Stimulated activated memory B cell treated with anti-CD40 and anti-IgM and Interleukin-4, amounts not matched to agents 10 μg/mL and 1 μg/mL and 100 μg/mL, for 72 hours (primary cell): ENCODE measurements at places on chromosomes 3 and 15.

DNA sequence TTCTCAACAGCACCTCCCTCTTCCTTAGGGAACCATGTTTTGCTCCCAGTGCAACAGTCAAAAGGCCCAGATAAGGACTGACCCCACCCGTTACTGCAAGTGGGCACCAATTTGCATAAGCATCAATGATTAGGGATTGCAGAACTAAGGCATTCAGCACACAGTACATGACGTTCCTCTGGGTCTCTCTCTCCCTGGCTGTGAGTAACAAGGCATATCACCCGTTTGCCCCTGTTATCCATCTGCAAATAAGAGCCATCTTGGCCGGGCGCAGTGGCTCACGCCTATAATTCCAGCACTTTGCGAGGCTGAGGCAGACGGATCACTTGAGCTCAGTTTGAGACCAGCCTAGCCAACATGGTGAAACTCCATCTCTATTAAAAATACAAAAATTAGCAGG, 18.8 kb downstream of the MAGI1 start:
- H3K36me3 ChIP-seq = no peaks in the 10 kb centered on the region
- H3K27ac ChIP-seq = no peak overlapping the region
- H3K27me3 ChIP-seq = no peaks in the 10 kb centered on the region
- no peaks in the 10 kb centered on the region for H3K4me1 ChIP-seq
- ATAC-seq = no peak

- H3K36me3 ChIP-seq = peaks cover 31% of the 10 kb centered on the region
- peak within 1 kb of the TSS; percentile 96 for H3K27ac ChIP-seq
- peak; percentile 74 for ATAC-seq
- H3K27me3 ChIP-seq = no peaks in the 10 kb centered on the region
- peaks cover 84% of the 10 kb centered on the region for H3K4me1 ChIP-seq
Observed at GRCh38 chr15:74781431-74782258, at the start of gene CSK. CSK (plus strand) TSS chr15:74782080; CDS start chr15:74798298, 16,218 bp downstream.

GRCh38 chr3:122101646-122102045, 46.5 kb downstream of the CD86 start:
- peaks cover 13% of the 10 kb centered on the region for H3K36me3 ChIP-seq
- H3K27me3 ChIP-seq = no peaks in the 10 kb centered on the region
- H3K4me1 ChIP-seq = peaks cover 39% of the 10 kb centered on the region
- peak; percentile 42 for ATAC-seq
- no peak overlapping the region for H3K27ac ChIP-seq

GRCh38 chr15:64855205-64855975, 13.7 kb downstream of the PLEKHO2 start:
- no peak for ATAC-seq
- H3K36me3 ChIP-seq = peaks cover 79% of the 10 kb centered on the region
- peak overlapping the region; percentile 80 for H3K27ac ChIP-seq
- no peak overlapping the region for H3K4me3 ChIP-seq

DNA sequence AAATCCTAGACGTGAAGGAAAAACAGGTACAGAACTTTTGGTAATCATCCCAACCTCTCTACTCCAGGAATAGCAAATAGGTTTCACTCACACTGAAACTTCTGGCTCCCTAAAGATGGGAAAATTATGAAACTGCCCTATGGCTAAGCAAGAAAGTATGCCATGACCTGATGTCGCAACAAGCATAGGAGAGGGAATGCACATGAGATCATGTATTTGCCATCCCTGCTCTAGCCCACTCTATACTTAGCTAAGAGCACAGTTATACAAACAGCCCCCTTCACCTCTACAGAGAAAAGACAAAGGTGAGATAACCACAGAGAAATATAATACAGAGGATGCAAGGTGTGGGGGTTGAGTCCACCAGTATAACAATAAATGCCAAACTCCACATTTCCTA, 102.7 kb downstream of the TBC1D5 start:
- H3K4me3 ChIP-seq = no peak overlapping the region
- H3K27me3 ChIP-seq = no peaks in the 10 kb centered on the region
- H3K36me3 ChIP-seq = peaks cover 17% of the 10 kb centered on the region
- no peak for ATAC-seq
- peaks cover 42% of the 10 kb centered on the region for H3K4me1 ChIP-seq

- H3K27me3 ChIP-seq = no peaks in the 10 kb centered on the region
- no peak for ATAC-seq
Observed at GRCh38 chr15:63531586-63531985, 27.2 kb downstream of the USP3 start.

DNA sequence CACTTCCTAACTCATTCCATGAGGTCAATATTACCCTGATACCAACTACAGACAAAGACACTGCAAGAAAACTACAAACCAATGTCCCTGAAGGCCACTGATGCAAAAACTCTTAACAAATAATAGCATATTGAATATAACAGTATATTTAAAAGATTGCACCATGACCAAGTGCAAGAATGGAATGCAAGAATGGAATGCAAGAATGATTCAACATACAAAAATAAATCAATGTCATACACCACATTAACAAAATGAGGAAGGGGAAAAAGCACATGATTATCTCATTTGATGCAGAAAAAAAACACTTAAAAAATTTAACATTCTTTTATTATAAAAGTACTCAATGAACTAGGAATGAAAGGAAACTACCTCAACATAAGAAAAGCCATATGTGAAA, 463.1 kb upstream of the NECTIN3 start:
- no peak overlapping the region for H3K4me3 ChIP-seq
- H3K27me3 ChIP-seq = no peaks in the 10 kb centered on the region
- ATAC-seq = no peak
- no peaks in the 10 kb centered on the region for H3K36me3 ChIP-seq
- no peak overlapping the region for H3K27ac ChIP-seq

DNA sequence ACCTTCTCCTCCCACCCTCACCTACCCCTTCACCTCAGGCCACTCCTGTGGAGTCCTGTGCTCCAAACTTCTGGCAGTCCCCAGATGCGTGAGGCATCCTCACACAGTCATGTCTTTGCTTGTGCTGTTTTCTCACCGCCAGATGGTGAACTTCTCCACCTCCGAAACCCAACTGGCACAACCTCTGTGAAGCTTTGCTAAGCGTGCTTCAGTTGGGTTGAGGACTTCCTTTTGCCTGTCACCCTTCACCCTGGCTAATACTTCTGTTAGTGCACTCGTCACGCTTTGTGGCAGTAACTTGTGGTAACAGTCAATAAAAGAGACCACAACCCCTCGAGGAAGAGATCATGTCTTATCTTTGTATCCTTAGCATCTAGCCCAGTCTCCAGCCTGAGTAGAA, 42.0 kb upstream of the SKOR1 start:
- H3K4me1 ChIP-seq = peaks cover 46% of the 10 kb centered on the region
- peak overlapping the region; percentile 73 for H3K27ac ChIP-seq
- H3K4me3 ChIP-seq = no peak overlapping the region
- H3K36me3 ChIP-seq = peaks cover 8% of the 10 kb centered on the region
- peak; percentile 87 for ATAC-seq

- H3K4me1 ChIP-seq = peaks cover 20% of the 10 kb centered on the region
- no peak overlapping the region for H3K4me3 ChIP-seq
- H3K27ac ChIP-seq = no peak overlapping the region
Observed at GRCh38 chr15:89360294-89360971, 25.8 kb upstream of the POLG start.

- no peak overlapping the region for H3K4me3 ChIP-seq
- peaks cover 46% of the 10 kb centered on the region for H3K4me1 ChIP-seq
- peak; percentile 58 for ATAC-seq
- peaks cover 11% of the 10 kb centered on the region for H3K36me3 ChIP-seq
Observed at GRCh38 chr3:195251336-195252065, 19.5 kb downstream of the XXYLT1 start.

GRCh38 chr15:99154271-99154670, 49.4 kb downstream of the SYNM start:
- H3K27me3 ChIP-seq = no peaks in the 10 kb centered on the region
- no peak for ATAC-seq
- H3K27ac ChIP-seq = no peak overlapping the region

- H3K27me3 ChIP-seq = no peaks in the 10 kb centered on the region
- H3K27ac ChIP-seq = no peak overlapping the region
- H3K4me1 ChIP-seq = no peaks in the 10 kb centered on the region
Observed at GRCh38 chr15:48765022-48765421, 45.8 kb downstream of the CEP152 start.

DNA sequence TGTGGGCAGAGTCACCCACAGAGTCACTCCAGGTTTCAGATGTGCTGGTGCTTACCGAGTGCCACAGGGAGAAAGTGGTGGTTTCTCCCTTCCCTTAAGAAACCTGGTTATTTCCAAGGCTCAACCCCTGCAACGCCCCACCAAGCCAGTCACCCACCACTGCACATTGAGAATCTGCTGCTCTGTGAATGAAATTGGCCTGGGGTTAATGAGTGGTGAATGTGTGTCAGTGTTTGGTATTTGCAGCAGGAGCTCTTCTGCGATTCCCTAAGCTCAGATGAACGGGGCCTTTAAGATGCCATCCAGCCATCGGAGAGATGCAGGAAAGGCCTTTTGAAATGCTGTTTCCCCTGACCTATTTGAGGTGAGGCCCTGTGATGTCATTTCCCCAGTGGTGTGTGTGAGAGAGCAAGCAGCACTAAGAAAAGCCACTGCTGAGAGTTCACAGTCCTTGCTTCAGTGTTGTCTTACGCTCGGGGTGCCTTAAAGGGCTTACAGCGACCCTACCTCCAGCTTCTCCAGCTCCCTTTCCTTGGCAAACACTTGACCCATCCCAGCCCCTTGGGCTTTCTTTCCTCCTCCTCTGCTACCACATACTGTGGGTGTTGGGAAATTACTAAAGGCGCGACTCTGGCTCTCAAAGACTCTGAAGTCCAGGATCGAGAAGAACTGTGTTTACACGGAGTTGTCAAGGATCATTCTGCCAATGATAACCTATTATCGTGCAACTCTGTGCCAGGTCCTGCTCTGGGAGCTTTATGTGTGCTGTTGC, 68.9 kb downstream of the SMAD3 start:
- peak; percentile 94 for ATAC-seq
- H3K27ac ChIP-seq = peak overlapping the region; percentile 94
- H3K4me3 ChIP-seq = peak overlapping the region; percentile 80
- H3K36me3 ChIP-seq = no peaks in the 10 kb centered on the region
- no peaks in the 10 kb centered on the region for H3K27me3 ChIP-seq
- peaks cover 95% of the 10 kb centered on the region for H3K4me1 ChIP-seq

DNA sequence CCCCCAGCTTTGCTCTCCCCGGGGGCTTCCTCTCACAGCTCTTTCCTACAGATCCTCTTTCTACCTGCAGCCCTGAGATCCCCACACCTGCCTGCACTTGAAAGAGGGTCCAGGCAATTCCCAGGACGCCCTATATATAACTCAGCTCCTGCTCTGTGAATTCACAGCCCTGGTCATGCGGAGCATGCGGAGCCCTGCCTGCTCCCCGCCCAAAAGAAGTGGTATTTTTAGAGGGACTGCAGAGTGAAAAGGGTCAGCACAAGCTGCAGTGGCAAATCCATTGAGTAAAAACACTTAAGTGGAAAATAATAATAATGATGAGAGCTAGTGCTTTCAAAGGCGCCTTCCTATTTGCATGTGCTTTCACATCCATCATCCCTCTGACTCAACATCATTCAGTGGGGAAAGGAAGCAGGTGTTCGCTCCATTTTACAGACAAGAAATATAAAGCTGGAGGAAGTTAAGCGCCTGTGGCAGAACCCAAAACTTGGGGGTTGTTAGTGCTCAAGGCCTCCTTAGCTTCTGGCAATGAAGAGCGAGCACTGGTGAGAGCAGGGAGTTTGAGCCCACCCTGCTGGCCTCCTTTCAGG, 76.3 kb upstream of the LIPC start:
- H3K27me3 ChIP-seq = peaks cover 40% of the 10 kb centered on the region
- H3K27ac ChIP-seq = no peak overlapping the region
- H3K36me3 ChIP-seq = no peaks in the 10 kb centered on the region
- H3K4me1 ChIP-seq = no peaks in the 10 kb centered on the region

DNA sequence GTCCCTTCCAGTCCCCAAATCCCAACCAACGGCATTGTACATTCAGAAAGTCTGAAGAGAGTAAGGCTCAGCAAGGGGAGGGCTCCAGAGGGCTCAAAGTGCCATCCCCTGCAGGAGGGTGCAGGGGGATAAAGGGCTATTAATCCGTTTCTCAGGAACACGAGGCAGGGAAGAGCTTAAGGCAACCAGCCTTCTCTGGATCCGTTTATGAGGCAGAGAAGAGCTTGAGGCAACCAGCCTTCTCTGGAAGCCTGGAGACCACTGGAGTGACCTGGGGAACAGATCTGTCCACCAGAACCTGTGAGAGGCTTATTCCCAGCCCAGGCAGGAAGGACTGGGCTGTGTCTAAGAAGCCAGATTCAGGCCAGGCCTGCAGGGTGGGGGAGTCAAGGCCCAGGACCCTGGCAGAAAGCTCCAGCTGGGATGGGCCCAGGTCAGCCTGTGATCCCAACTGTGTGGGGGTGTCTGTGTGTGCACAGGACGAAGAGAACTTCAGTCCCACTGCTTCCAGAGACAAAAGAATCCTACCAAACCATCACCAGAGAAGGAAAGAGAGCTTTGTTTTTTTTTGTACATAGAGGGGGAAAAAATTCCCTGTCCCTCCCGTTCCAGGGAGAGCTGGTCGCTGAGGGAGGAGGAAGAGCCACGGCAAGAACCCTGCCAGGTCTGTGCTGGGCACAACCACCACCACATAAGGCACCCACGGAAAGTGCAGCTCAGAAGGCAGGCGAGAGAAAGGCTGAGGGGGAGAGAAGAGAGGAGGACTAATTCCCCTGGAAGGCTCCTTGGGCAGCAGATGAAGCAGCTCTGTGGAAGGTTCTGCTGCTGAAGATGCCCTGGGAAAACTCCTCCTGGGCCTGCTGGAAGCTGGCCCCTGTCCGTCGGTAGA, 1.6 kb upstream of the ULK3 start:
- no peaks in the 10 kb centered on the region for H3K27me3 ChIP-seq
- H3K36me3 ChIP-seq = peaks cover 23% of the 10 kb centered on the region
- H3K4me3 ChIP-seq = peak overlapping the region; percentile 76
- peaks cover 65% of the 10 kb centered on the region for H3K4me1 ChIP-seq
- no peak for ATAC-seq
- peak overlapping the region; percentile 90 for H3K27ac ChIP-seq

- peaks cover 84% of the 10 kb centered on the region for H3K4me1 ChIP-seq
- H3K4me3 ChIP-seq = no peak overlapping the region
- H3K27me3 ChIP-seq = no peaks in the 10 kb centered on the region
- peaks cover 5% of the 10 kb centered on the region for H3K36me3 ChIP-seq
- H3K27ac ChIP-seq = peak overlapping the region; percentile 82
Observed at GRCh38 chr15:85480923-85481322, 100.5 kb downstream of the AKAP13 start.

DNA sequence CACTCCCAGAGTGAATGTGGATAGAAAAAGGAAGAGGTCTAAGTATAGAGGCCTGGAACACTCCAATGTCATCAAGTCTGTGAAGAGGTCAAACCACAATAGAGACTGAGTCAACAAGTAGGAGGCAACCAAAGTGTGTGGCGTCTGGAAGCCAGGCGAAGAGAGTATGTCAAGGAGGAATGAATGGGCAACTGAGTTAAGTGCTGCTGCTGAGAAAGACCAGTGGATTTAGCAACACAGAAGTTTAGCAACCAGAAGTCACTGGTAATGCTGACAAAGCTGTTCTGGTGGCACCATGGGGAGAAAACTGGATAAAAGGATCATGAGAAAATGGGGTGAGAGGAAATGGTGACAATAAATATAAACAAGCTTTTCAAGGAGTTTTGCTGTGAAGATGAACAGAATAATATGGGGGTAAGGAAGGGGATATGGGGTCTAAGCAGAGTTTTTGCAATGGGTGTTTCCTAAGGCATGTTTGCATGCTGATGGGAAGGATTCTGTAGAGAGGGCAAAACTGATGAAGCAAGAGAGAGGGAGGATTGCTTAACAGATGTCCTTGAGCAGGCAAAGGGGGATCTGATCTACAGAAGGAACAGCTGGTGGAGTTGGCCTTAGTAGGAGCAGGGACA, 38.4 kb downstream of the PCOLCE2 start:
- H3K36me3 ChIP-seq = no peaks in the 10 kb centered on the region
- no peaks in the 10 kb centered on the region for H3K4me1 ChIP-seq
- no peak overlapping the region for H3K4me3 ChIP-seq
